ENCODE measurements at places on chromosomes 13 and 19. TPM values are rescaled to one million over a fixed set of nuclear protein-coding genes. Genes with fewer than 3 reads are reported as not detected.

The ELSPBP1 gene
- total RNA-seq = not detected

The ZNF763 gene
- not detected for total RNA-seq

The ELANE gene
- not detected for total RNA-seq

The WDR62 gene
- total RNA-seq = 26.5 TPM

The C19orf67 gene
- not detected for total RNA-seq

The EID2 gene
- total RNA-seq = 49.7 TPM

The CHST8 gene
- total RNA-seq = 0.15 TPM

The TEX26 gene
- total RNA-seq = not detected

The LCP1 gene
- 0.14 TPM for total RNA-seq

The GMIP gene
- total RNA-seq = 5.0 TPM

The NKPD1 gene
- total RNA-seq = 0.13 TPM

The TEAD2 gene
- 18.2 TPM for total RNA-seq

The HTR2A gene
- total RNA-seq = not detected

The MUC16 gene
- total RNA-seq = 0.06 TPM

The ARMC6 gene
- 30.8 TPM for total RNA-seq

The BEST2 gene
- total RNA-seq = not detected

The TTC9B gene
- total RNA-seq = 0.33 TPM

The NDFIP2 gene
- 22.3 TPM for total RNA-seq

The CADM4 gene
- total RNA-seq = 10.0 TPM

The GDF15 gene
- 66.7 TPM for total RNA-seq

The P2RY11 gene
- 7.6 TPM for total RNA-seq

The MEDAG gene
- 0.23 TPM for total RNA-seq

Measured in A549 treated with RU486 at 1 μM for 4 hours (cell line).